ENCODE measurements at places on chromosomes 1 and 21. TPM values are rescaled to one million over a fixed set of nuclear protein-coding genes. Genes with fewer than 3 reads are reported as not detected.

VPS13D gene
- total RNA-seq, result 7.4 TPM

KRTAP12-2 gene
- not detected for total RNA-seq

USH2A gene
- under 0.01 TPM for total RNA-seq

SLC5A3 gene
- 4.0 TPM for total RNA-seq

NBPF4 gene
- total RNA-seq, result 0.07 TPM

NBPF20 gene
- 3.0 TPM for total RNA-seq

CYP4X1 gene
- 0.05 TPM for total RNA-seq

ANKRD45 gene
- total RNA-seq, result not detected

FAM89A gene
- 14.4 TPM for total RNA-seq

PCP4L1 gene
- total RNA-seq, result not detected

LCE2C gene
- total RNA-seq, result not detected

HJV gene
- total RNA-seq, result not detected

LCE1C gene
- not detected for total RNA-seq

DDAH1 gene
- total RNA-seq, result 9.0 TPM

ZNF124 gene
- total RNA-seq, result 4.1 TPM

IGSF3 gene
- 18.6 TPM for total RNA-seq

CFHR5 gene
- total RNA-seq, result not detected

GJA4 gene
- total RNA-seq, result not detected

NT5C1A gene
- total RNA-seq, result not detected

PRKAA2 gene
- total RNA-seq, result 2.0 TPM

ZNF670 gene
- total RNA-seq, result 2.7 TPM

CORT gene
- total RNA-seq, result 0.24 TPM
